RKO (cell line): ENCODE measurements at places on chromosomes 1 and 21.

GRCh38 chr1:232579466-232579865 lies 50.5 kb downstream of the SIPA1L2 start:
- no peak for DNase-seq

DNA sequence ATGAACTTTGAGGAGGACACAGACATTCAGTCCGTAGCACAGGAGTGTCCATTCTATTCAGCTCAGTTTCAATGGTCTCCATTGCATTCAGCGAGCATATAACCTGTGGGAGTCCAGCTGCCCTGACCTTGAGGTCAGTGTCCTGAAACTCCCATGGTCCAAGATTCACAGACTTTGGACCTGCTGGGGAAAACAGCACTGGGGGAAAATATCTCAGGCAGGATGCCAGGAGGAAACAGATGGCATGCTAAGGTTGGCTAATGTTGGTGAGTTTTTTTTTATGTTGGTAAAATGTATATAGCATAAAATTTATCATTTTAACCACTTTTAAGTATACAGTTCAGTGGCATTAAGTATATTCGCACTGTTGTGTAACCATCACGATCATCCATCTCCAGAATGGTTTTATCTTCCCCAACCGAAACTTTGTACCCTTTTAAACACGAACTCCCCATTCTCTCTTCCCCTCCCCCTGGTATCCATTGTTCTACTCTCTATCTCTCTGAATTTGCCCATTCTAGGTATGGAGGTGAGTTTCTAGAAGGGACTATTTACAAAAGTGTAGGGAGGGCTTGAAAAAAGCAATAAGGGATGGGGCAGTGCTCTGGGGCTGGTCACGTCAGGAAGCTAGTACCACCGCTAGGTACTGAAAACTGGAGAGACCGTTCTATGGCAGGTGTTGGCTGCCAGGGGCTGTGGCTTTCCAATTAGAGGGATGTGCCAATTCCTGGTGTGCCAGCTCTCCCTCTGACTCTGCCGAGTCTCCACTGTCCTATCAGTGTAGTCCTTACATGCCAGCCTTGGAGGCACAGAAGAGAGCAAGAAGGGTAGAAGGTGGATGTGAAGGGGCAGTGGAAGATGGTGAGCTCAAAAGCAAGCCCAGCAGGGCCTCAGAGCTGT lies 85.3 kb downstream of the FOXD2 start:
- no peak for DNase-seq

GRCh38 chr1:152886758-152887409 lies 8.8 kb downstream of the SMCP start:
- DNase-seq, result no peak

- no peak for DNase-seq
Observed at GRCh38 chr21:44086636-44087425, 20.4 kb upstream of the PWP2 start.

- DNase-seq, result no peak
Observed at GRCh38 chr1:240612811-240613210, 856 bp upstream of the GREM2 start.

DNA sequence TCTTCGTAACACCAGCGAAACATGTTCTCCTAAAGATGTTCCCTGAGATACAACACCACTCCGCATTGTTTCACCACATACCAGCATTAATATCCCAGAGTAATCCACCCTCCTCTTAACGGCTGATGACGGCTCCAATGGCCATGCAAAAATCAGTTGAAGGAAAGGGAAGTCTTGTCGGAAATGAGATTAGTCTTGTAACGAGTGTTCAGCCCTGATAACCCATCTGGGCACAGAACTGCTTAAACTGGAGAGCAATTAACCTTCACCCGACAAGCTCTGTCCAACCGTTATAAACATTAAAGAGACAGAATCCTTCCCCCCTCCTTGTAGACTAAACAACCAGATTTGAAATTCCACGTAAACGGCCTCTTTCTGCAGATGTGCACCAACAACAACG lies 21.9 kb downstream of the ERG start:
- DNase-seq, result no peak
